ENCODE measurements at places on chromosomes 12 and 14.

GRCh38 chr14:24182110-24182882 is 6.3 kb downstream of the IPO4 start:
- no peak for DNase-seq

- no peak for DNase-seq
Observed at GRCh38 chr12:15116086-15116485, 105.1 kb downstream of the RERG start.

GRCh38 chr12:3250576-3250975 is 173.4 kb downstream of the TSPAN9 start:
- no peak for DNase-seq

DNA sequence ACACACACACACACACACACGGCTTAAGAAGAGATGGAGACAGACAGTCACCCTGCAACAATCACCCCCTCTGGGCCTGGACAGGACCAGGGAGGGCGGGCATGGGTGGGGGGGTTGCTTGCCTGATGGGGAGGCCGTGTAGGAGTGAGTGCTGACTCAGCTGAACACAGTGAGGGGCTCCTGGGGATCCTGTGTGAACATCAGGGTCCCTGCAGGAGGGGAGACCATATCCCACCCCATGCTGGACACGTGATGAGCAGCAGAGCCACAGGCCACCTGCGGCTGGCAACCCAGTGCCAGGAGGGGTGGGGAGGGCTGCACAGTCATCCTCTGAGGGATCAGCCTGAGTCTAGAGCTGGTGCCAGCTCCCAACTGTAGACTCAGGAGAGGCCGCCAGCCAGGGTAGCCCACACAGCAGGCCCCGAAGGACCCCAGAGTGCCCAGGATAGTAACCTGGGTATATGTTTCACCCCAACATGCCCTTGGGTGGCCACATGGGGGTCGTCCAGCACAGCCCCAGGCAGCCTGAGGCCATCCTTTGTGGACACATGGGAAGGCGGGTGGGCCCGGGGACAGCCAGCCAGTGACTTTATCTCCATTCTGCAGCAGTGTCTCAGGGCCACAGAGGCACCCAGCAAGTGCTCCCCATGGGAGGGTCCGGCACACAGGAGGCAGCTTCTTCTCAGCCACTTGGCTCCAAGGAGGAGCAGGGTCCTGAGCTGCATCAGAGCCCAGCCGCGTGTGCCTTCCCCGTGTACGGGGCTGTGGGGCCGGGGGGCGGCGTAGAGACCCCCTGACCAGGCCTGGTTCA is 73.7 kb upstream of the SFSWAP start:
- no peak for DNase-seq

GRCh38 chr14:32011225-32011624 is 65.9 kb upstream of the ARHGAP5 start:
- DNase-seq, result no peak

GRCh38 chr12:82470906-82471512 is 112.7 kb downstream of the METTL25 start:
- DNase-seq, result no peak

GRCh38 chr14:104938960-104939359 is 14.3 kb downstream of the PLD4 start:
- no peak for DNase-seq

GRCh38 chr12:87117526-87117925 is 861.3 kb upstream of the MGAT4C start:
- no peak for DNase-seq

DNA sequence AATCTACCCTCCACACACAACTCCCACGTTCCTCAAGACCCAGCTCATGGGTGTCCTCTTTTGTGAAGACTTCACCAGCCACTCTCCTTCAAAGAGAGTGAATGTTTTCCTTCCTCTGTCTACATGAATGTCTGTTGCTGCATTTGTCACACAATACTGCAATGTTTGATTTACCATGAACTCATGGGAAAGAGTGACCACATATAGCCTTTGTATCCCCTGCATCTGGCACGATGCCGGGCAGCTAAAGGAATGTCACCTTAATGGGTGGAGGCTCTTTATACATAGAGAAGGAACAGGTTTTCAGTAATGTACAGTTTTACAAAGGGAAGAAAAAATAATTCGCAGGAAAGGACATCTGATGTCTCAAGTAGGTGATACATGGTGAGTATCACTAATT is 12.1 kb upstream of the BCDIN3D start:
- DNase-seq, result no peak

- no peak for DNase-seq
Observed at GRCh38 chr12:40692765-40693206, 547 bp downstream of the CNTN1 start.

DNA sequence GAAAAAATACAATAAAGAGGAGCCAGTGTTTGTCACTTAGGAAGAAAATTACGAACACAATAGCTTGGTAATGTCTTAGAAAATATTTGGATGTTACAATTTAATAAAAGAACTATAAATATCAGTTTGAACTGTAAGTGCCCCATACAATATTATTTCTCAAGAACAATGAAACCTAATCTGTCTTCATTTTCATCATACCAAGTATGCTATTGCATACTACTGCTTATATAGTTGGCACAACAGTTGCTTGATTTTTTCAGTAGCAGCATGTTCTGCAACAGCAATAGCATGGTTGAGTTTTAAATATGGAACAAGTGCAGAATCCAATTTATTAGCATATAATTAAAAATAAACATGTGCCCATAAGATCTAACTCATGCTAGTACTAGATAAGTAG is 564.6 kb downstream of the C12orf50 start:
- no peak for DNase-seq

DNA sequence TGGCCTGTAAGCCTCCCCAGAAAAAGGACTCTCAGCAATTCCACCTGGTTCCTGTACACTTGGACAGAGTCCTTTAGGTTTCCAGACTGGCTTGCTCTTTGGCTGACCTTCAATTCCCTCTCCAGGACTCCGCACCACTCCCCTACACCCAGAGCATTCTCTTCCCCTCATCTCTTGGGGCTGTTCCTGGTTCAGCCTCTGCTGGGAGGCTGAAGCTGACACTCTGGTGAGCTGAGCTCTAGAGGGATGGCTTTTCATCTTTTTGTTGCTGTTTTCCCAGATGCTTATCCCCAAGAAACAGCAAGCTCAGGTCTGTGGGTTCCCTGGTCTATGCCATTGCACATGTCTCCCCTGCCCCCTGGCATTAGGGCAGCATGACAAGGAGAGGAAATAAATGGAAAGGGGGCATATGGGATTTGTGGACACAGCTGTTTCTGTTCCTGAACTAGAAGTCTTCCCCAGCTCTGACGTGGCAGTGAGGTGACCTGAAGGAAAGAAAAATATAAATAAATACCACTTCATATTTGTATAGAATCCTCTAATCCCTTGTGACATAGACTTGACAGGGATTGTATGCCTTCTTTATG is 1.3 kb downstream of the RNASE7 start:
- no peak for DNase-seq

GRCh38 chr14:54465654-54466053 is 23.1 kb downstream of the GMFB start:
- no peak for DNase-seq

DNA sequence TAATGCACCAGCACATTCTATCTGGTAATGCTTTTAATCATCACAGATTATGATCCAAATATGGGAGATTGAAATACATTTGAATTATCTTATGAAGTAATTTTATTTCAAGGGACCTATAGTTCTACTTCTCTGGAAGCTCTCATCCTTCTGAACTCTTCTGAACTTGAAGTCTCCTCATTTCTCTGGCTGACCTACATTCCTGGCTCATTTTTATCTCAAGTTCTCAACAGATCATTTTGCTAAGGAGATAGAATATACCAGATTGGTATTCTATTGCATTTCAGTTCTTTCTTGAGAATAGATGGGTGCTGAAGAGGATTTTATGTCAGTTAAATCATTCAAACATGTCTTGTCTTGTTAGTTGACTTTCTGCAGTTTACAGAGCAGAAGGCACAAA is 7.9 kb downstream of the HMGA2 start:
- no peak for DNase-seq

DNA sequence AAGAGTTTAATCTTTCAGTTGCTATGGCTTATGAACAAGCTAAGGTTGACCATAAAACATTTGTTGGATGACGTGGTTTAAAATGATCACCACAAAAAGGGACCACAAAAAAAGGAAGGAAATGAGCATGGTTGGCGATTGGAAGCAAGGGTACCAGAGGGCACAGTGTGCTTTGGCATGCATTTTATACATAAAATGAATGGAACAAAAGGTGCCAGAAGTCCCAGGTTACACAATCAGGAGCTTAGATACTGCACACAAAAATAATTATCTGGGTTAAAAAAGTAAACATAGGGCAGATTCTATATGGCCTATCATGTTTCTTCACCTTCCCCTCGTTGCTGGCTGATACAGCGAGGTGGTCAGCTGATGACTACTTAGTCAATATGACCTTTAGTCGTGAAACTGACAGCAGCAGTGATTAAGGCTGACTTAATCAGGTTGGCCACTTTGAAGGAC is 50.7 kb downstream of the ZC3H14 start:
- no peak for DNase-seq

DNA sequence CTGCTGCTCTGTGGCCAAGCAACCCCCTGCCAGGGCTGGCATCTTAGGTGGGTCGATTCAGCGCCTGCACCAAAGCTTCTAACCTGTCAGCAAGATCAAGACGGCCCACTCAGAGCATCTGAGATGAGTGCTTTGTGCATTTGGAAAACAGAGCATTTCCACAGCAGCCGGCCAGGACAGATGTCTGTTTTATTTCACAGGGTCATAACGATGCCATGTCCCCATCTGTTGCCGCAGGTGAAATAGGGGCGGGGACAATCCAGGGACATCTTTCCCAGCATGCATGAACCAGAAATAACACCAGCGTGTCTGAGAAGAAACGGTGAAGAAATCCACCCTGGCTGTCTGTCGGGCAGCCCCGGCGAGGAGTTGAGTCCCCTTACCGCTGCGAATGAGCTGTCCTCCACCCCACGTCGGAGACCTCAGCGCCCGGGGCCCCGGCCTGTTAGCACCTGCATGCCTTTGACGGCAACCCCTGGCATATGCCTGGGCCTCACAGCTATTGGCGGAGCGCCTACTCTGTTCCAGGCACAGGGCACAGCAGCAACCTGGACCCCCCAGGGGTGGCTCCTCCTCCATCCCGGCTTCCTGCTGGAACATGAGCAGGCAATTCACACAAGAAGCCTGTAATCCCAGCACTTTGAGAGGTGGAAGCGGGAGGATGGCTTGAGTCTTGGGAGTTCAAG is 30.6 kb upstream of the ULK1 start:
- no peak for DNase-seq

DNA sequence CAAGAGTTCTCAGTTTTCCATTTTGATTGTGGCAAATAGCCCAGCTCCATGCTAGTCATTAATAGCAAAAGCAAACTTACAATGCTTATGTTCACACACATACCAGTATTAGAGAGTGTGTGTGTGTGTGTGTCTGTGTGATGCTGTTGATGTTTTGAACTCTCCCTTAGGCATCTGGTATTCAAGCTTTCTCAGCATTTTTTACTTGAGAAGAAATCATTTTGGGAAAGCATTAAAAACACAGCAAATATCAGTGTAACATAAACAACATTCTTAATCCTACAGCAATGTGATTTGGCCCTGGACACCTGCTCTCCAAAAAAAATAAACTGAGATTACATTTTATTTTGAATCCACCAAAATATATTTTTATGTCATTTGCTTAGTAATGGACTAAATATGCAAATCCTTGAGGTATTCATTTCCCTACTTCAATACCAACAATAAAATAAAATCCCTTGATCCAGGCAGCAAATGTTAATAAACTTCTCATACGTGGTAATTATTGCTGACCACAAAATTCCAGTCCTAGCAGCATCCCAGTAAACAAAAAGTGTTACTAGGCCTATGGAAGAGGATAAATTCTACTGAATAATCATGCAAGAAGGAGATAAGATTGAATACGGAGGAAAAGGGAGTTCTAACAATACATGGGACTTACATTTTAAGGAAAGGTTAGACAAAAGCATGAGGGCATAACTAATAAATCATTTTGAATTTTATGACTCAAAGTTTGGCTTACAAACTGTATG is 249.5 kb upstream of the CLEC14A start:
- DNase-seq, result no peak

- no peak for DNase-seq
Observed at GRCh38 chr12:68798882-68799234, 9.1 kb upstream of the MDM2 start.

DNA sequence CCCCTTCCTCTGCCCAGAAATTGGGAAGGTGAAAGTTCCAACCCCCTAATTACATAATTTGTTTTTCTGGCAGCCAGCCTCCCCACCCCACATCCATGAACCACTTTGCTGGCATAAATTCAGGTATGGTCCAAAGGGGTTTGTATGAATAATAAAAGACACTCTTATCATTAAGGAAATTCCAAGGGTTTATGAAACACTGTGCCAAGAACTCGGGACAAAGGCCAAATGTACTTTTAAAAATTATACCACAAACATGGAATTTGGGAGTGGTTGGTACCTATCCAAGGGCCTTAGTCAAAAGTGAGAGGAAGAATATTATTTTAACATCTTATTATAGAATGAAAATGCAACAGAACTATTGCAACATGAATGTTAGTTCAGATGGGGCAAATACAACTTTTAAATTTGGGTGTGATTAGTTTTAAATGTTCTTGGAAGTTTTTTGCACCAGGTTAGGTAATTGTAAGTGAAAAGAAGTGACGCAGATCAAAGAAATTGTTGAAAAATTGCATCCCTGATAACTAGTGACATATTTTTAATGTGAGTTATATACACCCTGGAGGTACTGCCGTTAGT is 217.8 kb downstream of the TMEM117 start:
- DNase-seq, result no peak

- no peak for DNase-seq
Observed at GRCh38 chr14:104680806-104681688, 8.4 kb upstream of the INF2 start.

- DNase-seq, result no peak
Observed at GRCh38 chr12:105451211-105451610, 120.7 kb downstream of the C12orf75 start.

GRCh38 chr12:51262758-51263177 is 7.4 kb downstream of the SMAGP start:
- DNase-seq, result no peak

GRCh38 chr12:95322326-95322725 is 104.7 kb downstream of the VEZT start:
- DNase-seq, result no peak

- DNase-seq, result no peak
Observed at GRCh38 chr12:95413576-95413975, 60.4 kb upstream of the METAP2 start.

DNA sequence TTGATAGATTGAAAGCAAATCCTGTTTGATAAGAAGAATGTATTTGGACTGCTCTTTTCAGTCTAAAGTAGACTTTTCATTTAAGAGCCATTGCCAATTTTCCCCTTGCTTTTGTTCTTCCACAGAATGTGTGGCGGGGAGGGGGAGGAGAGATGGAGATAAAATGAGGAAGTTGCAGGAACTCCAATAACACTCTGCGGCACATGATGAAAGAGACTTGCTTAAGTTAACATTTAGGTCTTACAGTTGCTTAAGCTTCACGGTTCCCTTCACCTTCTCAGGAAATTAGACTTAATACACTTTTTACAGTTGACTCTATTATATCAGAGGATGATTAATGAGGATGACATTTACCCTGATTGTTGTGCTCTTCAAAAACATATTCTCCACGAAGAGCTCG is 537.3 kb downstream of the TMTC2 start:
- no peak for DNase-seq

GRCh38 chr12:93127582-93128331 is 198.7 kb upstream of the EEA1 start:
- DNase-seq, result no peak

GRCh38 chr12:49967777-49968250 is 4.9 kb upstream of the AQP6 start:
- no peak for DNase-seq

All from stimulated activated CD4-positive, alpha-beta T cell treated with anti-CD3 and anti-CD28 coated beads, TNF-alpha, amount 100 ng/mL, for 4 hours (primary cell).